ENCODE measurements at places on chromosomes 6 and 20.

DNA sequence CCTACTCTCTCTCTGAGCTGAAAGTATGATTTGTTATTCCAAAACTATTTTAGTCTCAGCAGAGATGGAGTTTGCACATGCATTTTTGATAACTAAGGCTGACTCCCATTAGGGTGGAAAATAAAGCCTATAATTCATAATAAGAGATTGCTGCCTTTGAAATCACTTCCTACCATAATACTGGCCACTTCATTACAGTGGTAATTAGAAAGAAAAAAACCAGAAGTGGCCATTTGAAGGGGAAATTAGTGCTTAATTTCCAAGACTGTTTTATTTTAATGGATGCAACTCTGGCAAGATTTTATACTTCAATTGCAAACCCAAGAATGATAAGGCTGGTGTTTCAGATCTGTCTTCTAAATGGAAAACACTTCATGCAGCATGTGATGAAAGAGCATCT is 43.4 kb downstream of the SLC35B3 start:
- DNase-seq, result no peak

GRCh38 chr6:7561153-7561964 is 19.9 kb downstream of the DSP start:
- no peak for DNase-seq

DNA sequence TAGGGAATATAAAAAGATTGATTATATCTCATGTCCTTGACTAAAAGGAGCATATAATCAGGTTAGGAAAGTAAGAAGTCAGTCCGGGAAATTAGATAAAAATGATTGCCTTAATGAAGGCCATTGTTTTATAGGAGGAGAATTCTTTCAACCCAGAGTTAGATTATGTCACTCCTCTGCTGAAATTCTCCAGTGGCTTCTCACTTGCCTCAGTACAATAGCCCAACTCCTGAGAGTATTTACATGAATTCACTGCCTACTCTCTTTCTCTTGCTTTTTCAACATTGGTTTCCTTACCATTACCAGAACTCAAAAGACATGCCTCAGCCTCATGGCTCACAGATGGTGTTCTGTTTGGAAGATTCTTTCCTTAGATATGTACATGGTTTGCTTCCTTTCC is 114.9 kb downstream of the EPHA7 start:
- no peak for DNase-seq

DNA sequence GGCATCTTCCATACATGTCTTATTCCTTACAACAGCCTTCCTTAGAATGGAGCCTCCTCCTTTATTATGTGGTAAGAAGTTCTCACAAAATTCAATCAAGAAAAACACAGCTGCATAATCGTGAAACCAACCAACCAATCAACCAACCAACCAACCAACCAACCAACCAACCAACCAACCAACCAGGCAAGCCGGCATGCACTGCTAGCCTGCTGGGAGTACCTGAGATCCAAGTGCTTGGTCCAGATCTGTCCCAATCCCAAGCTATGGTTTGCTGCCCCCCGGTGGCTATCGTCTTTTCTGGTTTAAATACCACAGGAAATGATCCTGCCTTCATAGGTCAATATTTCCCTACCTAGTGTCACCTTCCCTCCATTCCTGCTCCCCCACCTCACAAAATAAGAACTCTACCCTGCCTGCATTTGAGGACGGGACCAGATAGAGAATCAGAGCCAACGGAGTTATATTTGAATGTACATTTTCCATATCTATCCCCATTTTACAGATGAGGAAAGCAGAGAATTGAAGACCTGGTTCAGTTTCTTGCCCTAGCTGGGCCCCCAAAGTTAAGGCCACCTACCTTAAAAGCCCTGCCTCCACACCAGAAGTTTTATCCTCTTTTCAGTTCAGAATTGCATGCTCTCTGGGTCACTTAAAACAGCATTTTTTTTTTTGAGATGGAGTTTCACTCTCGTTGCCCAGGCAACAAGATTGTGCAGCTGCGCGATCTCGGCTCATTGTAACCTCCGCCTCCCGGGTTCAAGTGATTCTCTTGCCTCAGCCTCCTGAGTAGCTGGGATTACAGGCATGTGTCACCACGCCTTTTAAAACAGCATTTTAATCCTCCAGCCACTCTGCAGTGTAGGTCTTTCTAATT is 27.1 kb downstream of the RAB44 start:
- peak; percentile 33 for DNase-seq

DNA sequence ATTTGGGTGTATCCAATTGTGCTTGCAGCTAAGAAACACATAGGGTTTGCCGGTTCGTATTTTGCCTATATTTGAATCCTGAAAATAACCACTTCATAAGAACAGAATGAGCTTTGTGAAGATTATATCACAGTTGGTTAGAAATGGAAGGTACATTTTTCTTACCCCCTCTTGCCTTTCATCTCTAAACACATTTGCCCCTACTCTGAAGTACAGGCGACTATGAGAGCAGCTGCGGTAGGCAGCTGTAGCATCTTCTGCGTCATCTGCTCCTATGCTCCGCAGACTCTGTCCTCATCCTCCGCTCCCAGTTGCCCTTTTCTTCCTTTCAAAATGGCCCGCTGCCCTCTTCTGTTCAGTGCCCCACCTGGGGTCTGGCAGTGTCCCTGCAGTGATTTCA is 47.6 kb upstream of the REV3L start:
- DNase-seq, result no peak

DNA sequence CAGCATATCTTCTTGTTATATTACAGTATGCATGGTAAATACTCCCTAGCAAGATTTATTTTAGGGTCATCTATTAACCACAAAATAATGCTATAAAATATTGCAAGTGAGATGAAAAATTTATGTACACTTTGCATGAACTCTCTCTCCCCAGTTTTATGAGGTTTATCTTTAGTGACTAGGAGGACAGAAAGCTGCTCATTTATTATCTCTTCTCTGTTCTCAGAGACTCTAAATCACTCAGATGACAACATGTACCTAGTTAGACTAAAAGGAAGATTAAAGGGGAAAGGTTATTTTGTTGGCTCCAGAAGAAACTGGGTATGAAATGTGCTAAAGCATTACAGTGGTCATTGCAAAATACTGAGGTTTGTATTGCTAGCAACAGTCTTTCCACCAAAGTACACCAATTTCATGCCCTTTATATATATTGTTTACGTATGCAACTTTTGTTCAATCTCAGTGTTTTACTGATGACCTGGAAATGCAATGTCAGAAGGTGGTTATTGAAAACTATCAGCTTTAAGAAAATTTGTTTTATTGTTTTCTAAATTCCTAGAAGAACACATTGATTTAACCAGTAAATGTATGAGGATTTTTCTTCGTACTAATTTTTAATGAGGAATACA is 11.8 kb downstream of the RFX6 start:
- DNase-seq, result no peak

DNA sequence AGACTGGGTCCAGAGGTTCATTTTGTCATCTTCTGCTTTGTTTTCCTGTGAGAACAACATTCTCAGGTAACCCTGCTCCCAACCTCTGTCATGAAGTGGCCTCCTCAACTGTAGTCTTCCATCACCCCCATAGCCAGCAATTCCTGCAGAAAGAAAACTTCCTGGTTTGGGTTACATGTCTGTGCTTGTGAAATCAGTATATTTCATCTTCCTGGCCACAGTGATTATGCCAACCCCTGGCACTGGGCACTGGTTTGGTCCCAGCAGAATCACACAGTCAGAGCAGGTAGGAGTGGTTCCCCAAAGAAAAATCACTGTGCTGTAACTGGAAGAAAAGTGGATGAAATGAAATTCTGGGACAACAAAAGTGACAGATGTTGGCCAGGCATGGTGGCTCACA is 52.5 kb downstream of the CRYBG1 start:
- no peak for DNase-seq

DNA sequence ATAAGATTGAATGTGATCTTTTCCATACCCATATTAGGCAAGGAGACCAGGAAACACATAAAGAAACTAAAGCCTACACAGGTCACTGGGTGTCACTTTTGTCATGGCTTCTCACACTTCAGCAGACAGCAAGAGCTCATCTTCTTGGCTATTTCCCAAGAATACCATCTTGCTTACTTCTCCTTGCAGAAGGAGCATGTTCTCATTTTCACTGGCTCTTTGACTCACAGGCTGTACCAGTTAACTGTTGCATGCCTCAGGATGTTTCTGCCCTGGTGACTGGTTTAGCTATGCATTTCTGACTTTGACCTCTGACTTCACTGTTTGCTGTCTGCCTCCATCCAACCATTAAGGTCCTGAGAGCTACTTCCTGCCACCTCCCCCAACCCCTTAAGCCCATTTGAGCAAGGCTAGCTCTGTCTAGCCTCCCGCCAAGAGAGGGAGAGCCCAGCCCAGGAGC is 40.3 kb upstream of the OGFRL1 start:
- peak; percentile 65 for DNase-seq

DNA sequence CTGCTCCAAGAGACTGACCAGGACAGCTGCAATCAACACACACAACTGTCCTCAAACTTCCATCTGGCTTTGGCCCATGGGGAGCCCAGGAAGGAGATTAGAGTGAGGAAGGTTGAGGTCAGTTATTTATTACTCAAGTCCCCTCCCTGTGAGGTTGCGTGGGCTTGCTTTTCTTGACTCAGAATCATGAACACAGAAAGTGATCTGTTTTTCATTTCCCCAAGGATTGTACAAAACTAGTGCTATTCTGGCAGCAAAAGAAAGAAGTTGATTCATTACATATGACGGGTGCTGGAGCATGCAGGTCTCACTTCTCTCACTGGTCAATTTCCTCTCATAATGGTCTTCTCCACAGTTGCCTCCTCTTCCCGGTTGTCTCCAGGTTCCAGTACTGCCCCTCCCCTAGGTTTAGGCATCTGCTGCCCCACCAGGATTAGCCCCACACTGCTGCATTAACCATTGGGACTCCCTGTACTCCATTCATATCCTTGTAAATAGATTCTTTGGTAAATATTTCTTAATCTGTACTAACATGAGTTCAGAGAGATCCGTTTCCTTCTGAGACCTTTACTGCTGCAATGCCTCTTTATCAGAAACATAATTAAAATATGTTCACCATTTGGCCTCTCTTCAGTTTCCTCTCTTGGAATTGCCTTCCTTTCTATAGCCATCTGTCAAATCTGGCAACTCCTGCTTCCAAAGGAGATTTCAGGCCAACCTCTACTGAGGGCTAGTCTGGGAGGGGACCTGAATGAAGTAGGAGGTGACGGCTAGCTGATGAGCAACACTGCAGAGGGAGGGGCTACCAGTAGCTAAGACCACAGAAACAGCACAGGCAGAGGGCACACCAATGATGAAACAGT is 888.8 kb downstream of the QKI start:
- DNase-seq, result no peak

DNA sequence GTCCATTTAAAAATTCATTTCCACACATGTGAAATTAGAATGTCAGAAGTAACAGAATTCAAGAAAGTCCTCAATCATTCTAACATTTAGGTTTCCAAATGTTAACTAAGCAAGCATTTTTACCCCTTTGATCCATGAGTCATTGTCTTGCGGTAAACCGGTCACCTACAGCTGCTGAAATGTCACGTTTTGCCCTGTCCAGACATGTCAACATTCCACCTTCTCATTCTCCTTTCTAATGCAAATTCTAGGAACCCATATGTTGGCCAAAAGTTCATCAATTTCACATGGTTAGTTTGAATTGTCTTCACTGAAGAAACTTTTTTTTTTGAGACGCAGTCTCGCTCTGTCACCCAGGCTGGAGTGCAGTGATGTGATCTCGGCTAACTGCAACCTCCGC is 117.2 kb downstream of the IPCEF1 start:
- no peak for DNase-seq

DNA sequence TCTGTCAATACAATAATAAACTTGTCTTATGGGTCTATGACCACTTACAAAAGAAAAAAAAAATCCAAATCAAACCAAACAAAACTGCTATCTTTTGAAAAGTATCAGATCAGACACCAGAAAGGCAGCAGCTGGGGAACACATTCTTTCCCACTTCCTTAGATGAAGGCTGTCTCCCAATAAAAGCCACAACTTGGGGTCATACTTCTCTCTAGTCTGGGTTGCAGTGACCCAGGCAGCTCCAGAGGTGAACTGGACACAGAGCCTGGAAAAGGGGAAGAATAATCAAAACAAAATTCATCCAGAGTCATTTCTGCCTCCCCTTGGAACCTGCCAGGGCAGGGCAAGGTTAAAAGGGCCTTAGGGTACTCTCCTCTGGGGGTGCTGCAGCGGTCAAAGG is 19.1 kb downstream of the ATXN1 start:
- DNase-seq, result no peak

GRCh38 chr20:54474866-54475265 is 527 bp upstream of the DOK5 start:
- no peak for DNase-seq

- no peak for DNase-seq
Observed at GRCh38 chr6:37339741-37340638, 13.8 kb upstream of the RNF8 start.

DNA sequence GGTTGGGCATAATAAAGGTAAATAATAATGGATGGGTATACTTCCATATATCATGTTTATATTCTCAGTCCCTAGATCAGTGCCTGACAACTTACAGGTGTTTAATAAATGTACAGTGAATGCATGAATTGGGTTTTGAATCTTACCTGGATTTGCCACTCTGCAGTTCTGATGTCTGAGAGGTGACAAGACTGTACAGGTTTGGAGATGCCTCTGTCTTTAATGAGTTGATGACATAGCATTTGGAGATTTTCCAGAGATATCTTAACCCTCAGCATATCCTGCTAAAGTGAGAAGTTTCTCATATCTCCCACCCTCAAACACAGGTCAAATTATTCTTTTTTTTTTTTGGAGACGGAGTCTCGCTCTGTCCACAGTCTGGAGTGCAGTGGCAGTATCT is 2.2 kb downstream of the ANKS1A start:
- no peak for DNase-seq

DNA sequence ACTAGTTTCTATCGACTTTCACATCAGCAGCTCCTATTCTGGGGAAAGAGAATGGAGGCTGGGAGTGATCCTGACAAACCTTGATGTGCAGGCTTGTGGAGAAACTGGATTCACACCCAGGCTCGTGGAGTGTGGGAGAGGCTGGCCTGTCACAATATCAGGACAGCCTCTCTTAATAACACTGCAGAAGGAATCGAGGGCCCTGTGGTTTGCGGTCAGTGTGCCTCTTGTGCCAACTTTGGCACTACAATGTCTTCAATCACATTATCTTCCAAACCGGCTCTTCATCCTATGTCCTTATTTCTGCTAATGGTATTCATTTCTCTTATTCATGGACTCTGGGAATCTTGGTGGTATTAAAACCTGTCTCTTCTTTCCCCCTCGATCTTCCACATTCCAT is 92.7 kb downstream of the PRL start:
- DNase-seq, result no peak

DNA sequence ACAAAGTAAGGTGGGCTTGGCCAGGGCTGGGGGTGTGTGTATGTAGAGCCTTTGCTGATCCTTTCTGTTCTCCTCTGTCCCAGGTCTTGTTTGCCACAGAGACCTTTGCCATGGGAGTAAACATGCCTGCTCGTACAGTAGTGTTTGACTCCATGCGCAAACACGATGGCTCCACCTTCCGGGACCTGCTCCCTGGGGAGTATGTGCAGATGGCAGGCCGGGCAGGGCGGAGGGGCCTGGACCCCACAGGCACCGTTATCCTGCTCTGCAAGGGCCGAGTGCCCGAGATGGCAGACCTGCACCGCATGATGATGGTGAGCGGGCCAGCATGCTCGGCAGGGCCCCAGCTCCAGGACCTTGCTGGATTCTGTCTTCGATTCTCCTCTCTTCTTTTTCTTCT is 6.2 kb downstream of the DXO start:
- no peak for DNase-seq
